ENCODE measurements at places on chromosomes 12 and 14.

- DNase-seq = peak; percentile 87
Observed at GRCh38 chr14:102539544-102540314, 30.2 kb upstream of the ANKRD9 start.

- no peak for DNase-seq
Observed at GRCh38 chr14:78170203-78170602, at the start of gene NRXN3. NRXN3 (plus strand) TSS chr14:78170373; CDS start chr14:78243094, 72,721 bp downstream.

GRCh38 chr12:7146906-7147305 is 16.7 kb downstream of the CLSTN3 start:
- DNase-seq = no peak

- peak; percentile 21 for DNase-seq
Observed at GRCh38 chr12:13340149-13340548, 143.6 kb downstream of the EMP1 start.

- DNase-seq = no peak
Observed at GRCh38 chr12:78457938-78458337, 406.6 kb upstream of the SYT1 start.

DNA sequence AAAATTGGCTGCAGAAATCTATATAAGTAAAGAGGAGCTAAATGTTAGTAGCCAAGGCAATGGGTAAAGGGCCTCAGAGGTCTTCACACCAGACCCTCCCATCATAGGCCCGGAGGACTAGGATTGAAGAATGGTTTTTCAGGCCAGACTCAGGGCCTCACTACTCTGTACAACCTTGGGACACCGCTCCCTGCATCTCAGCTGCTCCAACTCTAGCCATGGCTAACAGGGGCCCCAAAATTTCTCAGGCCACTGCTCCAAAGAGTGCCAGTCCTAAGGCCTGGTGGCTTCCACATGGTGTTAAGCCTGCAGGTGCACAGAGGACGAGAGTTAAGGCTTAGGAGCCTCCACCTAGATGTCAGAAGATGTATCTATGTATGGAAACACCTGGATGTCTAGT is 155.5 kb upstream of the MGAT4C start:
- DNase-seq = no peak

GRCh38 chr14:23181453-23181852 is 2.0 kb downstream of the SLC7A8 start:
- no peak for DNase-seq

DNA sequence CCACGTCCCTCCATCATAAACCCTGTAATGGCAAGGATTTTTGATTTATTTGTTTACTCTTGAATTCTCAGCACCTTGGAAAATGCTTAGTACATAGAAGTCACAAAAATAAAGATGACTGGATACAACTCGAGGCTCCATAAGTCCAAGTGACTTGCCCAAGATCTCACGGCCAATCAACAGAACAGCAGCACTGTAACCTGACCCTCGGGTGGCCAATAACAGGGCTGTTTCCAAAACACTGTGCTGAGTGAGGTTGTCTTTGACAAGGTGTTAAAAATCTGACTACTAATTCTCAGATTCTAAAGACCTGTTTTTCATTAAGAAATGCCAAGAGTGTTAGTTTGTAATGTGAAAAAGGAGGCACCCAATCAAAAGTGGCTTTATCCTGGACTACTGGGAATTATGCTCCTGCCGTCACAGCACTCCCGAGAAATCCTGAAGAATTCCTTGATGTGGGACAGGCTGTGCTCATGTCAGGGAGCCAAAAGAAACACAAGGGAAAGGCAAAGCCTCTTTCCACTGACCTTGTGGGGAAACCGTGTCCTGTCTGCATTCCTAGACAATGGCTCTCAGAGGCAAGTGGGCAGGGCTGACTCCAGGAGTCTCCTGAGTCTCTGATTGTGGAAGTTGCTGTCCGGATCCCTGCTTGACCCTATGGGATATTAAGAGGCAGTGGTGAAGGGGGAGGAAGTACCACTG is 204.7 kb upstream of the PELI2 start:
- peak; percentile 88 for DNase-seq

DNA sequence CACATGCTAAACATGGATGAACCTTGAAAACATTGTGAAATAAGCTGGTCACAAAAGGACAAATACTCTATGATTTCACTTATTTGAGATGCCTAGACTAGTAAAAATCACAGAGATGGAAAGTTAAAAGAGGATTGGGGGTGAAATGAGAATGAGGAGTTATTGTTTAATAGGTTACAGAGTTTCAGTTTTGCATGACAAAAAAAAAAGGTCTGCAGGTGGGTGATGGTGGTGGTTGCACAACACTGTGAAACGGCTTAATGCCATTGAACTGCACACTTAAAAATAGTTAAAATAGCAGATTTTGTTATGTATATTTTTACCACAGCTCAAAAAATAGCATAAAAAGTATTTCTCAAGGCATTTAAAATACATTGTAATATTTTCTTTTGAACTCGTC is 151.9 kb upstream of the NRXN3 start:
- no peak for DNase-seq

- no peak for DNase-seq
Observed at GRCh38 chr12:74018849-74019248, 518.8 kb upstream of the ATXN7L3B start.

DNA sequence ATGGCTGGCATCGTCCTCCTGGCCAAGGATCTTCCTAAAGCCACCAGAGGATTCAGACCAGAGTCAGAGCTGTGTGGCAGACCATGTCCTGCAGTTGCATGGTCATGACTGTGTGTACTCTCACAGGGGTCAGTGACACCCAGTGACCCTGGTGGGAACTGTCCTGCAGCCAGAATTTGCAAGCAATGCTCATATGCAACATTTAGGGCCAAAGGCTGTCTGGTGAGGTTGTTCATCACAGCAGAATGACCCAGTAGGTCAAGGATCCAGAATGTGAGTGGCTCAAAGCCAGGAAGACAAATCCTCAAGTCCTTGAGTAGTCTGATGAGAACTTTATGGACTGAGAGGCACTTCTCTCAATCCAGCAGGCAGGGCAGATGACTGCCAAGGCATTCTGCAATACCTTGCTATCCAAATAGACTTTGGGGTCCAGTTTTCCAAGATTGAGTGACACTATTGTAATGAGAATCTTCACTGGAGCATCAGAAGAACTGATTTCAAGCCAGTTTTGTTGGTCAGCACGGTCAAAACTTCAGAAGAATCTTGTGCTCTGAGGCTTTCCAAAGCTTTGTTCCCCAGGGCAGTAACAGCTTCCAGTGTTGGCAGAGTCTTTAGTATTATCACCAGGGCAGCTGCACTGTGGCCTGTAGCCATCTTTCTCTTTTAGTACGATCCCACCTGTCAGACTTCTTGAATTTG is 122.0 kb downstream of the PTCSC3 start:
- DNase-seq = no peak

DNA sequence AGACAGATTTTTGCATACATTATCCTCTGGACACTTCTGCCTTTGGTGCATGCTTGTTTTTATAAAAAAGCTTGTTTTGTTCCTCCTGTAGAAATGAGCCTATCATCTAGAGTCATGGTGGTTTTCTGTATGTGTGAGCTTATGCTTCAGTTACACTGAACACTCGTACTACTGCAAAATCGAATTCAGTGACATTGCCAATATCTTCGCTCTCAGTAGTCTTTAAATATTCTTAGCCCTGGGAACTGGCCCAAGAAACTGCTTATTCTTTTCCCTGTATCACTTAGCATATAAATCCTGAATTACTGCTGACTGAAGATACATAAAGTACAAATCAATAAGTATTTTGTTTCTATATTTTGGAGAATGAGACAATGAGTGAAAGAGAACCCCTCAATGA is 70.5 kb downstream of the RGS6 start:
- DNase-seq = no peak

GRCh38 chr12:15179672-15180071 is 41.5 kb downstream of the RERG start:
- no peak for DNase-seq

GRCh38 chr12:54700301-54700700 is 52.1 kb upstream of the DCD start:
- no peak for DNase-seq

DNA sequence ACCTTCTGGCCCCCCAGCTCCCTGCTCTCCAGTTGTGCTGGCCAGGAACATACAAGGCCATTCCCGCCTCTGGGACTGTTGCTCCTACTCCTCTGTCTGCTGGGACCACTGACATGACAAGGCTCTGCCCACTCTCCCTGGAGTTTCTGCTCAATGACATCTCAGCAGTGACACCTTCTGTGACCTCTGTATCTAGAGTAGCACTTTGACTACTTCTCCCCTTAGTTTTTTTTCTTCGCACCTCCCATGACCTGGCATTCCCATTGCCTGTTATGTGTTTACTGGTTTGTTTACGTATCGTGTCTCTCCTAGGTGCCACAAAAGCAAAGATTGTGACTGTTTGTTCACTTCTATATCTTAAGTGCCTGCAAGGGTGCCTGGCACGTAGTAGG is 40.1 kb upstream of the TMEM263 start:
- DNase-seq = no peak

GRCh38 chr12:4041187-4041885 is 168.1 kb upstream of the PARP11 start:
- DNase-seq = no peak

DNA sequence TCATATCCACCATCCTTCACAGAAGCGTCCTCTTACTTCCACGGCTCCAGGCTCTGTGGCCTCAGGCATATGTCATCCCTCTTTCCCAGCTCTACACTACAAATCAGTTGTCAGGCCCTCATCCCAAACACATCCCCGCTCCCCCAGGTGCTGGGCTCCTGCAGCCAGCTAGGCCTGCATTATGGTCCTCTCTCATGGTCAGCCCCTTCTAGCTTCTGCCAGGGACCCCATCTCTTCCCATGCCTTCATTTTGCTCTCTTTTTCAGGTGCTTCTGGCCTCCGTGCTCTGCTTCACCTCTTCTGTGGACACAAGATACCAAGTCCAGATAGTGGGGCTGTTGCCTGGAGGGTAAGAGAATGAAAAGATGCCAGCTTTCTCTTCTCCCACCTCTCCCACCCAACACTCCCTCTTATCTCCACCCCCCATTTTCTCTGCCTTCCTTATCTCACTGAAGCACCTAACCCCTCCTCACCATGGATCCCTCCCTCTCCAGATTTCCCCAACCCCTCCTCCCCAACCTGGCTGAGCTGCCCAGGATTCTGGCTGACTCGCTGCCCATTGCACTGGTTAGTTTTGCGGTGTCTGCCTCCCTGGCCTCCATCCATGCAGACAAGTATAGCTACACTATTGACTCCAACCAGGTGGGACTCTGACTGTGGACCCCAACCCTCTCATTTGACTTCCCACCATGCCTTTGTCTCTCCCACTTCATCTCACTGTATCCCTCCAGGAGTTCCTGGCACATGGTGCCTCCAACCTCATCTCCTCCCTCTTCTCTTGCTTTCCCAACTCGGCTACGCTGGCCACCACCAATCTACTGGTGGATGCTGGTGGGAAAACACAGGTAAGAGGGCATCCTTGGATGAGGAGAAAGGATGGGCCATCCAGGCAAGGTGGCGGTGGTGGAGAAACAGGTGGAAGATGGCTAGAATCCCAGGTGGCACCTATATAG is 10.4 kb downstream of the B4GALNT1 start:
- no peak for DNase-seq

DNA sequence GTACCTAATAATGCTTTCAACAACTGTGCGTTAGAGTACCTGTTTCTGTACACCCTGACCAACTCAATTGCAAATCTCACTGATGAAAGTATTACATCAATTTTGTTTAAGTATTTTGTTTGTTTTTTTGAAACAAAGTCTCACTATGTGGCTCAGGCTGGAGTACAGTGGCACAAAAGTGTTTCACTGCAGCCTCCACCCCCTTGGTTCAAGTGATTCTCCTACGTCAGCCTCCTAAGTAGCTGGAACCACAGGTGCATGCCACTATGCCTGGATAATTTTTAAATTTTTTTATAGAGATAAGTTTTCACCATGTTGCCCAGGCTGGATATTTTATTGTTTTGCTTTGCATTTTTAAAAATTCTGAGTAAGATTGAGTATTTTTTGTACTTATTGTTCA is 46.7 kb downstream of the YEATS4 start:
- no peak for DNase-seq

- DNase-seq = peak; percentile 36
Observed at GRCh38 chr14:60092526-60092920, 800 bp downstream of the PCNX4 start.

DNA sequence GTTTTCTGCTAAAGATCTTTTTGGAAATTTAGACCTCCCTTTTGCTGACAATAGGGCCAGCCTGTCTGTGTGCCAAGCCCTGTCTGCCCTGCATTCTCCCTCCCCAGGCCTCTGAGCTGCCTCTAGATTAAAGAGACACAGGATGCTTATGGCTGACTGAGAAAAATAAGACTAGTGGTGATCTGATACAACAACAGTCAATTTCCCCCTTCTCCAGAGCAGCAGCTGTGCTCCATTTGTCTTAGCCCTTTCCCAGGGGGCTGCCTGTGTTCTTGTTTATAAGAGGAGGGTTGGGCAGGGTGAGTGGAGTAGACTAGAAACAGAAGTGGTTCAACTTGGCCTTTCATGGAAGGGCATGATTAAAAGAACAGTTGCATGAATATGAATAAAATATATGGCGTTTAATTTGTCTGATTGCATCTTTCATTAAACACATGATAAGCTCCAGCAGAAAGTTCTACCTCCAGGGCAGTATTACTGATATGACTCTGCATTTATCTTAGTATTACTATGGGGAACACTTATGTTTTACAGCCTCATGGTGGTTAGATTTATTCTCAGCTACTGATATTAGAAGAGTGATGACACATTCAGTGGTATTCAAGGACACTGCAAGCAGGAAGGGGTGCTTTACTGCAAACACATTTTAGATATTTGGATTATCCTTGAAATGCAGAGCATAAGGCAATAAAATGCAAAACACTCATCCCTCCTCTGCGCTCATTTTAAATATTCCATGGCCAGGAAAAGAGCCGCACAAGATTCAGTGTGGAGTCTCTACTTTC is 150.2 kb upstream of the CLEC14A start:
- DNase-seq = peak; percentile 95

- DNase-seq = no peak
Observed at GRCh38 chr12:84843593-84844144, 68.9 kb downstream of the SLC6A15 start.

DNA sequence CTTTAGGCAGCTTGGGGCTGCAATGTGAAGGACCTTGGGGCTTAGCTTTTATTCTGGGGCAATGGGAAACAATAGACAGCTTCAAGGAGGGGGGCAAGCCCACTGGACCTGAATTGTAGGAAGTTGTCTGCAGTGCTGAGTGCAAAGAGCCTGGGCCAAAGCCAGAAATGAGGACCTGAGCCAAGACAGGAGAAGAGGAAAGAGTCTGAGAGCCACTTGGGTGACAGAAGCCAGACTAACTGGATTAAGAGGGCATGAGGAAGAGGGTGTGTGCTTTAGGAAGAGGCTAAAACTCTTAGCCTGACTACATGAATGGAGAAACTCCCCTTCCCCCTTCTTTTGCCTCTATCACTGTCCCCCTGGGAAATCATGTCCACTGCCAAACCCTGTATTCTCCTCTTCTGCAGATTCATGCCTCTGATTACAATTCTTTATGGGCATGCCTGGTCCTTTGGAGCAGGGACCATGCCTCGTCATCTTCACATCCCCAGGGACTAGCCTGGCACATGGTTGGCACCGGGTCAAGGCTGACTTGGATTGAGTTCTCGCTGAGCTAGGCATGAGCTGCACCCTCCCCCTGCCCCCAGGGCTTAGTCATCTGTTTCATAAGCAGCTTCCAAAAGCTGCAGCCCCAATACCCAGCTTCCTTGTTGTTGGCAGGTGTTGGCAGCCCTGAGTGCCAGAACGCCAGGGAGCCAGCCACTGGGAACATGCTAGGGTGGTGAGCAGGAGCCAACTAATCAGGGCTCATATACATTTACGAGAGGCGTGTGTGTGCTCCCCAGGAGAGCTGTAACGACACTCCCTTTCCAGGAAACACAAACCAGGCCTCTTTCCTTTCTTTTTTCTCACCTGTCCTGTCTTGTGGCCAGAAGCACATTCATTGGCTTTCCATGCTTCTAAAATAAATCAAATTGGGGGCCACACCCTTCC is 27.7 kb upstream of the JDP2 start:
- DNase-seq = peak; percentile 9
